ENCODE measurements at places on chromosomes 1 and 21.

DNA sequence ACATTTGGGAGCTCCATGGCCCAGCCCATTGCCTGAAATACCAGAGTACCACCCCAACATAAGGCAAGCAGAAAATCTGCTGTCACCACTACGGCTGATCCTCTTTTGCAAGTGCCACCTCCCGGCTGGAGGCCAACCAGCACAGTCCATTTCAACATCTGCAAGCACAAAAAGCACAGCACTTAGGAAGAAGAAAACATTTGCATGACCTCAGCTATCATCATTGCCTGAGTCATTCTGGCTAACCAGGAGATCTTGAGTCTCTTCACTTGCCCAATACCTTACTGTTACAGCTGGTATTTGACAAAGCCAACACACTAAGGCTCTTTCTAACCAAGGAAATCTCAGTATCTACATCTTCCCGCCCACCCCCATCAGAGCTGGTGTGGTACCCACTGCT is 55.9 kb downstream of the NEK7 start:
- no peak for DNase-seq

- no peak for DNase-seq
Measured at GRCh38 chr1:216346526-216346925, 76.7 kb downstream of the USH2A start.

DNA sequence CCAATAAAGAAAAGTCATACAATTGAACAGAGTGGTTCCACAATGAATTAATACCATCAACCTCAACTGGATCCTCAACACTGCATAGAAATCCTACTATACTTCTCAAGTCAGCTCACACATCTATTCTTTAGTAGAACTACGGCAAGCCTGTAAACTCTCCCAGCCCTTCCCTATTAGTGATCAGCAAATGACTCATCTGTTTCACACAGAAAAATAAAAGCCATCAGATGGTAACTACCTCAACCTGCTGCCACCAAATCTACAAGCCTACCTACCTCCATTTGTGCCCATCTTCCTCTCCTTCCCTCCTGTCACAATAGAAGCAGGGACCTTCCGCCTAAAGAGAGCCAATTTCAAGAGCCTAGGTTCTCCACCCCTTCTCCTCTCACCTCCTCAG is 63.6 kb downstream of the DMAP1 start:
- no peak for DNase-seq

GRCh38 chr1:5286244-5286643 is 631.8 kb downstream of the AJAP1 start:
- DNase-seq, result no peak

GRCh38 chr1:58899587-58900271 is 115.9 kb upstream of the JUN start:
- no peak for DNase-seq

- DNase-seq, result no peak
Measured at GRCh38 chr1:220342853-220343252, 70.6 kb upstream of the RAB3GAP2 start.

- DNase-seq, result peak; percentile 34
Measured at GRCh38 chr1:37890378-37891014, 31.1 kb upstream of the MTF1 start.

DNA sequence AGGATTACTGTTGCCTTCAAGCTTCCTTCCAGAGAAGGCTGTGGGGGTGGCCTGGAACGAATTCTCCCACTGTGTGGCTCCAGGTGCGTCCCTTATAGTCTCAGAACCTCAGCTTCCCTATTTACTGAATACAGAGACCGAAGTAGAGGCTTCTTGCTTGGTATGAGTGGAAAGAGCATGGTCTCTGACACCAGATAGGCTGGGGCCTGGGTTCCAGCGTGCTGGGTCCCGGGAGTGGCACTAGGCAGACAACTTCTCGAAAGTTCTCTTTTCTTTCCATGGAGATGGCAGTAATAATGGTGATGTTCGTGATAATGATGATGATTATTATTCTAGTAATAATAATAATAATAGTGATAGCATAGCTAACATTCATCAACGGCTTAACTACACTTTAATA is 161.7 kb downstream of the PTPRU start:
- no peak for DNase-seq

DNA sequence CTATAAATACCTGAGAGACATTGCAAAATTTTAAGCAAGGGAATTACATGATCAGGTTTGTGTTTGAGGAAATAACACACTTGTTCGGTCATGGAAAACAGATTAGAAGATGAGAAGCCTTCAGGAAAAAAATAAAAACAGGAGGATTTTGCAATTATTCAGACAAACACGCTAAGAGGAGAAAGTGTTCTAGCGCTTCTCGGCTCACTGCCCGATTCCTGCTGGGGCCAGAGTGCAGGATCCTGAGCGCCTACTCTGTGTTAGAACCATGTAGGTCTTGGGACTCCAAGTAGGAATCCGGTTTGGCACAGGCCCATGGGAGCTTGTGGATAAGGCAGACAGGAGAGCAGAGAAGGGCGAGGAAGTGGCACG is 8.1 kb upstream of the PRELP start:
- DNase-seq, result no peak

GRCh38 chr1:234102583-234102982 is 198.1 kb downstream of the SLC35F3 start:
- DNase-seq, result no peak

- DNase-seq, result no peak
Measured at GRCh38 chr1:159594625-159595405, 7.2 kb downstream of the APCS start.

DNA sequence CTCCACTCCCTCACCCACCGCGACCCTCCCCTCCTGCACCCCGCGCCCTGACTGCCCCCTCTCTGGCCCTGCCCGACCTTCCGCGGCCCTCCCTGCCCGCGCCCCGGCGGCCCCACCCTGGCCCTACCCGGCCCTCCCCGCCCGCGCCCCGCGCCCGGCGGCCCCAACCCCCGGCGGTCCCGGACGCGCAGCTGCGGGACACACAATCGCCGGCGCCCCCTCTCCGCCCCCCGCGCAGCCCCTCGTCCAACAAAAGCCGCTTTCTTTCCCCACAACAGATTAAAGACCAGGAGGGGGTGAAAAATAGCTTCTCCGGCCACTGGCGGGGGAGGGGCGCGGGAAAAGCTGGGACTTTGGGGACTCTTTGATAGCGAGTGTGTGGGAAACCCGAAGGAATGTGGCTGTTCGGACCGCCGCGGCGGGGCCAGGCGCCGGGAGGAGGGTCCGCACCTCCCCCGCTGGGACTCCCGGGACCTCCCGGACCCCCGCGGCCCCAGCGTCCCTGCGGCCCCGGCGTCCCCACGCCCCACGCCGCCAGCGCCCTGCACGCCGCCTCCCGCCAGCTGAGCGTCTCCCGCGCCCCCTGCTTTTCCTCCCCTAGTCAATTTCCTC is 8.8 kb upstream of the ID3 start:
- peak; percentile 8 for DNase-seq

DNA sequence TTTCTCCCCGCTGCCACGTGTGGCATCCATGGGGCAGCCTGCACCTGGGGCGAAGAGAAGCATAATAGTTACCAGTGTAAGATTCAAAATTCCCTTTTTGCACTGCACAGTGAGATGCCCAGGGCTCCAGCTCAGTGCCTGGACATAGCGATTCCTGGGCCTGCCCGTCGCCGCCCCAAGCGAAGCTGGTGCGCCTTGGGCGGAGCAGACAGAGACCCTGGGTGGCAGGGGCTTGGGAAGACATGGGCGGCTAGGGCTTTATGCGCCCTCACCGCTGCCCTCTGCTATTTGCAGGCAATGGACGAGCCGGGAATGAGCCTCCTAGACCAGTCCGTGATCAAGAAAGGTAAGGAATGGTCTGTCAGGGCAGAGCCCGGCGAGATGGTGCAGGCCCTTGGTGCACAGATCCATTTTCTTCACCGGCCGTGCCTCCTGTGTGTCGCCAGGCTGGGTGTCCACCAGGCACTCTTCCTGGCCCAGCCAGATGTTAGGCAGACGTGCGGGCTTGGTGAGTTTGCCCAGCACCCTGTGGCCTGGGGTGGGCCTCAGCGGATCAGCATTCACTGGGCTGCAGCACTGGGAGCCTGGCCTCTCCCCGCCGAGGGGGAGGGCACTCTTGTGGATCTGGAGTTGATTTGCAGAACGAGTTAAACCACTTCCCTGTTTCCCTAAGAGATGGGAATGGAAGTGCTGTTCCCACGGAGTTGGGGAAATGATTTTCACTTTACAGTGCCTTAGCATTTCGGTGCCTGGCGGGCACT is 1.7 kb downstream of the TFAP2E start:
- no peak for DNase-seq

- no peak for DNase-seq
Measured at GRCh38 chr1:12386130-12386529, 156.3 kb downstream of the VPS13D start.

DNA sequence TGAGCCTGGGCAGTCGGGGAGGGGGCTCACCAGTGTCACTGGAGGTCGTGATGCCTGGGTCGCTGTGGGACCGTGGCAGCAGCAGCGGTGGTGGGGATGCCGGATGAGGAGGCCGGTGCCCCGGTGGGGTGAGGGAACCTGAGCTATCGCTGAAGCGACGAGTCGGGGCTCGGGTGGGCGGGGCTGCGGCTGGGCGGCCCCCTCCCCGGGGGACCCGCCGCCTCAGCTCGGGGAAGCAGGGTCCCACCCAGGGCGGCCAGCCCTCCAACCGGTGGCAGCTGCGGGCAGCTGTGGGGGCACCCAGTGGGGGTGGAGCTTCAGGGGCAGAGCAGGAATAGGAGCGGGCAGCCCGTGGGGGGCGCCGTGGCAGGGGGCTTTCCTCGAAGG is 5.0 kb downstream of the ENTREP3 start:
- no peak for DNase-seq

GRCh38 chr21:45607021-45607908 is 36.3 kb upstream of the PCBP3 start:
- DNase-seq, result no peak

- no peak for DNase-seq
Measured at GRCh38 chr1:31793086-31793485, 22.7 kb downstream of the SPOCD1 start.

DNA sequence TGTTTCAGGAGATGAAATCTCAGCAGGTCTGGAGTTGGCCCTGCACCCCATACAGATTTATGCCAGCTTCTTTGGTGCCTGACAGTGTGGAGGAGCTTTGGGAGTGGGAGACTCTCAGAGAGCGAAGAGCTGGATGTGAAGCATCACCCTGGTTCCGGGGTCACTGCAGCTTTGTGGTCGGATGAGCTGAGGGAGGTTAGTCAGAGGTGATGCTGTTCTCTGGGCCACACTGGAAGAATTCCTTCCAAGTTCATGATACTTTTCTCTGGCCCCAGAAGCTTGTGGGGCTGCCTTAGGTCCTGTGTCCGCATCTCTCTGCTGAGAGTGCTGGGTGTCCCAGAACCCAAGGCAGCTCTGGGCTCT is 467.8 kb downstream of the CAMTA1 start:
- DNase-seq, result no peak

DNA sequence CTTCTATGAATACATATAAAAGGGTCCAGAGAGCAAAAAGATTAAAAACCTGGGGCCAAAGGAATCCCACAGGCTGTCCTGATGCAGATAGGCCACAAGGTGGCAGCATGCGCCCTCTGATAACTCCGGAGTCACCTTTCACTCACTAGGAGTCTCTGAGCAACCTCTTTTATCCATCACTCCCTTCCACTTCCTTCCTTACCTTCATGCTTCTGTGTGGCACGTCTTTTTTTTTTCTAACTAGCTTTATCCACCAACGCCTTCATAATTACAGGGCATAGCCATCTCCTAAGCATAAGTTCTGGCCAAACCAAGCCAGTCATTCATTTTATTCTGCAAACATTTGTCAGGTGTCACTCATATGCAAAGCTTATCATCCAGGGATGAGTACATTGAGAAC is 3.9 kb upstream of the PGLYRP4 start:
- peak; percentile 73 for DNase-seq

DNA sequence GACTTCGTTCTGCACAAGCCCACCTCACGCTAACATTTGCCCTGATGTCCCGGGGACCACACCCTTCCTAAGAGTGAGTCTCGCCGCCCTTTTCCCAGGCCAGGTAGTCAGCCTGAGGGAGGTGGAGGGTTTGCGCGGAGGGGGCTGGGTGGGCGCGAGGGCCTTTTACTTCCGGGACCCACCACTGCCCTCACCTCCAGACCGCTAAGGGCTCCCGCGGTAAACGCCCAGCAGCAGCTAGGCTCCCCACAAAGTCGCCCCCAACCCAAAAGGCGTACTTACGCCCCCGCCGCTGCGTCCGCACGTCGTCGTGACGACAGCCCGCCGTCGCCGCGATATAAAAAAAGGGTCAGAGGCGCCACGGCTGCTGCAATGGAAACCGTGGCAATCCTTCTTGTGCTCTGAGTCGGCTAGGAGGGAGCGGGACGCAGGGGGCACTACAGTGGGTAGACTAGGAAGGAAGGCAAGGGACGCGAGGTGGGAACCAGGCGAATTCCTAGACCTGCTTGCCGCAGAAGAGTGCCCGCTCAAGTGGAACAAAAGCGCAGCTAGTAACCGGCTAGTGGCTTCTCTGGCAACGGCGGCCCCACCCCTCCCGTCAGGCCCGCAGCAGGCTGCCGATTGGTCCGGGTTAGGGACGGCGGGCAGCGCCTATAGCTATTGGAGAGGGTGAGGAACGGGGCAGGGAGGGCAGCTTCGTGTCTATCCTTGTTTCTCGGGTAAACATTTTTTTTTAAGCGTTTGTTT is at the start of gene ODF2L:
ODF2L (minus strand) TSS at position 573 of the 747 bp plus-strand sequence. CDS start 9,296 bp downstream, outside the sequence.
- peak; percentile 75 for DNase-seq

GRCh38 chr1:156281281-156281680 is 1.3 kb downstream of the SMG5 start:
- DNase-seq, result no peak

DNA sequence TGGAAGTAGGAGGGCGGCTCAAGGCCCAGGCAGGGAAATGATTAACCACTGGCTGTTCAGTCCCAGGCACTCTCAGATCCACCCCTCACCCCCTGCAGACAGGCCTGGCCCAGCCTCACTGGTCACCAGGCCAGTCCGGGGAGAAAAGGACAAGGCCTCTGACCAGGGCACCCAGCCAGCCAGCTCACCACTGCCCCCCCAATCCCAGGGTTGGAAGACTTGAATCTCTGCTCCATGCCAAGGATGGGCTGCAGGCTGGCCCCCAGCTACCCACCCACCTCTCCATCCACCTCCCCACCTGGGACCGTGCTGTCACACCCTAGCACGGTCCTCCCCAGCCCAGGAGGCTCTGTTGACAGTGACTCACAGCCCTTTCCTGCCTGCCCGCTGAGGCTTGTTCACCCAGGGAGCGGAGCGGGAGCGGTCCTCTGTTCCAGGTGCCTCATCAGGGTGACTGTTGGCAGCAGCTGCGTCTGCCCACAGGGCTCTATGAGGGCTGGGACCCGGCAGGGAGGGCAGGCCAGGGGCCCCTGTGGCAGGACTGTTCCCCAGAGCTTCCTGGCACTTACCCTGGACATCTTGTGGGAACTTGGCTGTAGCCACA is 2.2 kb downstream of the LAD1 start:
- peak; percentile 13 for DNase-seq
